Astrocyte (in vitro differentiated cells and primary cell): ENCODE measurements at places on chromosomes 1 and 21.

- no peak for DNase-seq
Measured at GRCh38 chr21:41418393-41418792, 7.6 kb upstream of the MX1 start.

DNA sequence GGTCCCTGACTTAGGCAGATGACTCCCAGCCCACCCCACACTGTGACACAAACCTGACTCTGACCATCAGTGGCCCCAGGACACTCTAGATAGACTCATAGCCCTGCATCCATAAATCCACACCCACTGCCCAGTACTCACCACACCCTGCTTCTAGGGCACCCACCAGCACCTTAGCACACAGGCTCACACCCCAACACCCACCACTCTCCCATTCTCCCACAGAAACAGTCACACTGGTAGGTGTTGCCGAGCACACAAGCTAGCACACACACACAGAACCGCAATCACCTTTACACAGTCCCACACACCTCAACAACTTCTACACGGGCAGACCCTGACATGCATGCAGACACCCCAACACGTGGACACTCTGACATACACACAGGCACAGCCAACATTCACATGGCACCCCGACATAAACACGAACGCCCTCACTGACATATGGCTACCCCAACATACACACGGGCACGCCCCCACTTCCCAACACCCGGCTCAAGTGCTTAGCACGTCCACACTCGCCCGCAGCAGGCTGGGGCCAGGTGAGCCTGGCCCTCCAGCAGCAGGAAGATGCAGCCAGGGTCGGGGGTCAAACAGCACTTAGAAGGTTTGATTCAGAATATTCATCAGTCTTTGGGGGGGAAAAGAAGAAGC, 105.5 kb upstream of the TARDBP start:
- DNase-seq, result no peak

DNA sequence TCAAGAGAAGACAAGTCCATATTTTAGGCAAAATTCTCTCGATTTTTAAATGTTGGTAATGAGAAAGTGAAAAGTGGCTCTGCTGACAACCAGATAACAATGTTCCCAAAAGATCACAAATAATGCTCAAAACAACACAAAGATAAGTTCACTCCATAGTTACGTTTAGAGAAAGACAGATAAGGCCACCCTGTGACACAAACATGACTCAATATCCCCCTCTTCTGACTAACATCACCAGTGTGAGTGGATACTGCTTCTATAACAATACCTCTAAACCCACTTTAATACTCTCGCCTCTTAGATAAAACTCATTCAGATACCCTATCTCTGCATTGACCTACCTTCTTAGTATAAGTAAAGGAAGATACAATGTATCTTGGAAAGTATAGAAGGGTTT, 51.2 kb upstream of the RGS7 start:
- no peak for DNase-seq

DNA sequence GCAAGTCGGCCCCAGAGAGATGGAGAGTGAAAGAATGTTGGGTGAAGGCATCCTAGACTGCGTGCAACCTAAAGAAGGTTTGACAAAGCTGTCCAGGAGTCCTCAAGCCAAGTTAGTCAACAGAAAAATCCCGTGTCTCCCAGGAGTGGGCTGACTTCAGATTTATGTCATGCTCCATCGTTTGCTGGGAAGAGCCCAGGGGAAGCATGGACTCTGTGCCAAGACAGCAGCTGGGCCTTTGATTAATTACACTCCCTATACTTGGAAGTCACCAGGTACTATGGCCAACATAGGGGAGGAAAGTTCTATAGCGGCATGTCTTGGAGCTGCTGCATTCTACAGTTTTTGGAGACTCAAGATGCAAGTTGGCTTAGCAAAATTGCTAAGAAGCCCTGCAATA, 247.4 kb downstream of the KAZN start:
- no peak for DNase-seq

DNA sequence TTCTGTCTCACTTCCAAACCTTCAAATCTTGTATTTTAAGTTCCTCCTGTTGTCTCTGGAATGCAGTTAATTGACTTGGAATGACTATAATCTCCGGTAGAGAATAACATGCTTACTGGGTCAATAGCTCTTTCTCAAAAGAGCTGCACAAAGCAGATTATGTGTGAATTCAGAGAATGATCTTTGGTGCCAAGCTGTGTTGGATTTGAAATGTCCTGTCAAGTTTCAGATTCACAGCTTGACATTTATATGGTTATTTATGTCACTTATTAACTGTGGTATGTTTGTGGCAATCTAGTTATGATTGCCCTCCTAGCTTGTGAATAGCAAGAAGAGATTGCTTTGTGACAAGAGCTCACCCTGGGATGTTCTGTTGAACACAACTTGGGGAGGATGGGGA, 128.3 kb upstream of the KCNE2 start:
- DNase-seq, result no peak
